ENCODE measurements at places on chromosomes 4 and X.

DNA sequence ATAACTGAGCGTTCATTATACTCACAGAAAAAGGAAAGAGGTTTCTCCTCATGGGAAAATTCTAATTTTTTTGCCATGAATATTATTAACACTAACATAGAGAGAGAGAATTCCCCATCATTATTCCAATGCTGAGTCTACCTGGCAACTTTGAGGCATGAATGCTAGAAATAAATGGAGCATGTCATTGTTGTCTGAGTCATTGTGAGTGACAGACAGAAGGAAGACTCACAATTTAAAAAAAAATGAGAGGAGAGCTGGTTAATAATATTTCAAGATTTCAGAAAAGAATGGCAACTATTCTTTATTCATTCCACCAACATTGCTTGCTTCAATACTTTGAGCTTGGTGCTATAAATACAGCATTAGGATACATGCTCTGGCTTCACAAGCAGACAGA lies 170.4 kb upstream of the HS3ST1 start:
- DNase-seq: no peak

DNA sequence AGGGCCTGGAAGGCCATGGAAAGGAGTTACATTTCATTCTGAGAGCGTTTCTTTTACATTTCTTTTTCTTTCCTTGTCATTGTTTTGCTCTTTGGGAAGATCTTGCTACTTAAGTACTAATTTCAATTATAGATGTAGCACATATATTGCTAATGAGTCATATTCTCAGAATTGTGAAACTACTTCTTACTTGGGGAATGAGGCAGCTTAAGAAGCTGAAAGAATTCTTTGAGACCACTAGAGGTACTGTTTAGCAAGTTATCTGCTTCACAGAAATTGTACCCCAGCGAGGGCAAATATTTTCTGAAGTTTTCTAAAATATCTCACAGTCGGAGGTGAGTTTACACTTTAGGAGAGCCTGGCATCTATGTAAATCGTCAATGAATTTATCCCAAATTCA lies 100.6 kb downstream of the AFF2 start:
- peak; percentile 13 for DNase-seq

DNA sequence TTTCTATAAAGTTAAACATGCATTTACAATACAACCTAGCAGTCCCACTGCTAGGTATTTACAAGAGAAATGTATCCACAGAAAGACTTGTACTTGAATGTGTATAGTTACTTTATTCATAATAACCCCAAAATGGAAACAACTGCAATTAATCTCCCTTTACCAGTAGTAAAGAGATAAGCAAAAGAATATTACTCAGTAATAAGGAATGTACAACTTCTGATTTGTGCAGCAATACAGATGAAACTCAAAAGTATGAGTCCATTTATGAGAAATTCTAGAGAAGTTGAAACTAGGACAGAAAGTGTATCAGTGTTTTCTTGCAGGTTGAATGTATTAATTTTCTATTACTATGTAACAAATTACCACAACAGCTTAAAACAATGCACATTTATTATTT lies 15.2 kb downstream of the USP53 start:
- no peak for DNase-seq

- DNase-seq: no peak
Observed at GRCh38 chrX:41827886-41828285, 95.5 kb downstream of the CASK start.

- DNase-seq: no peak
Observed at GRCh38 chr4:182194091-182194824, 48.9 kb upstream of the TENM3 start.

- no peak for DNase-seq
Observed at GRCh38 chr4:119014658-119015057, 121.0 kb upstream of the MYOZ2 start.

DNA sequence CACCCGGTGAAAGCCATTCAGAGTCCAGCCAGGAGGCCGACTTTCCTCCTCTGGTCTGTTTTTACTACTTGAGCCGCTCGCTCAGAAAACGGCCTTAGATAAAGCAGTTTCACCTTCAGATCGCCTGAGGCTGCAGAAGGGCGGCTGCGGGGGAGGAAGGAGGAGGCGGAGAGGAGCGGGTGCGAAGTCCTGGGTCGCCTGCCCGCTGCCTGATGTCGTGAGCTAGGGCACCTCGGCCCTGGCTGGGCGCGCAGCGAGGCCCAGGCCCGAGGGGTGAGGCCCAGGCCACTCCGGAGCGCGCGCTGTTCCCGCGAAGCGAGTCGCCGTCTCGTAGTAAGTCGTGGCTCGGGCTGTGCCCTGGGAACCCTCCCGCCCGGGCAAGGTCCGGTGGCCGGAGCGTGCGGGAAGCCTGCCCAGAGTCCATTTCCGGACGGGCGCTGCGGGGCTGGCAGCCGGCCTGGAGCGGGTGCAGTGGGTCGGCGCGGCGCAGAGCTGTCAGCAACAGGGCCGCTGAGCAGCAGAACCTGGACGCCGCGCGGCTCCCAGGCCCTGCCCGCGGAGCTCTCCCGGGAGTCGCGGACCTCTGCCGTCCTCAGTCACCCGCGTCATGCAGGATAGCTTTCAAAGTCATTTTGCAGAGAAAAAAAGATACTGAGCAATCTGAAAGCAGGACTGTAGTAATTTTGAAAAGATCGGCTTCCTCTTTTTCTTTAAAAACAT lies 18.6 kb downstream of the TRIM2 start:
- no peak for DNase-seq

DNA sequence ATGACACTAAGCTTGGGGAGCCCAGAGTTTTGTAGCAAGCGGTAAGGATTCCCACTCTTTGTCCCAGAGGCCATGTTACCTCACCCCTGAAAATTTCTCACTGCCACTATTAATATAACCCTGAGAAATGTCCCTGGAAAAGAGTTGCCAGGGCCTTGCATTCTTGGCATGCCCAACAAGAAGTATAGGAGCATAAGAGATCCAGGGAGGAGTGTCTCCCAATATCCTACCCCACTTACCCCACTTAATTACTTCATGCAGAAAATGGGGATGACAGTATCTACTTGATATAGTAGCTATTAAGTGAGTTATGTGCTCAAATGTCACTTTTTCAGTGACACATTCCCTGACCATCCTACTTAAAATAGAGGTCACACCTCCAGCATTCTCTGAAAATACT lies 120.5 kb upstream of the C1GALT1C1 start:
- no peak for DNase-seq

DNA sequence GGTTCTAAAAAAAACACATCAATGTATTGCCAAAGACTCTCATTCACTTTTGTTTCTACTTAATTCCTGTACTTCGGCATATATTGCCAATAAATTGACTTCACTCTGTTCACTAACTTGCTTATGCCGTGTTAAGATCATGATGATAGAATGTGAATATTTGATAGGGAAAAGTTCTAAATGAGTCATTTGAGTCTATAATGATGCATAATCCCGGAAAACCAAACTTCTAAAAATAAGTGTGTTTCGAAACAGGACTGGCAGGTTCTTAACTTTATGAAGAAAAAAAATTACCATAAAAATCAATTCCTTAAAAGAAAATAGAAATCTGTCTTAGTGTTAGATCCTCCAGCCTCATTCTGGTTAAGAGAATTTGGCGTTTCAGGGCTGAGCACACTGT lies 387.5 kb upstream of the FTHL17 start:
- DNase-seq: no peak

- no peak for DNase-seq
Observed at GRCh38 chrX:13756381-13756780, 21.8 kb downstream of the OFD1 start.

DNA sequence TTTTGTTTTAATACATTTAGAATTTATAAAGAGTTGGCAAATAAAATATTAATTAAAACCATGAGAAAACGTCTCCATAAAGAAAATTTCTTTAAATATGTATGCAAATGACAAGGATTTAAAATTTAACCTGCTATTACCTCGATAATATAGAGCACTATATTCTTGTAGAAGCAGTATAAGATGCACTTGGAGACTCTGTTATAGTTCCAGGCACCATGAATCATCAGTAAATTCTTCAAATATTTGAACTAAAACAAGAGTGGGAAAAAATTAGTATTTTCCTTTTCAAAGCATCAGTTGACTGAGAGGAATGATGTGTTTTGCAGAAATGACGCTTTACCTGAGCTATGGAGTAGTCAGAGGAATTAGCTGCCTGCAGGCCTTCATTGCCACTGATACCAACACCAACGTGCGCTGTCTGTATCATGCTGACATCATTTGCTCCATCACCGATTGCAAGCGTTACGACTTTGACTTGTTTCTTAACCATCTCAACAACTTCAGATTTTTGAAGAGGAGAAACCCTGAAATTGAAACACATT lies 67.3 kb downstream of the SHISA3 start:
- no peak for DNase-seq

DNA sequence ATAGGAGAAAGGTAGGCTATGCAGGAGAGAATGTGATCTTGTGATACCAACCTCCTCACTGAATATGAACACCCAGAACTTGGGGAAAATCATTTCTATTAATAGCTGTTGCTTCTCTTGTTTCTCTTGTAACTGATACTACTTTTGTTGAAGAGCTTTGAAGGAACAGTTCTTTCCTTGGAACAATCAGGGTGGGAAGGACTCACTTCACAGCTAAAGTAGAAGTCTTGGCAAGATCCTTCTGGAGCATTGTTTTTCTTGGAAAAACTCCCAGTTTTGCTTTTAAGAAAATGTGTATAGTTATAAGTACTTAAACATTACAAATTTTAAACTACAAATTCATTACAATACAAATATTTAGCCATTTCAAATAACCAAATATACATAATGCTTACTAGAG lies 19.1 kb upstream of the XK start:
- DNase-seq: peak; percentile 16

DNA sequence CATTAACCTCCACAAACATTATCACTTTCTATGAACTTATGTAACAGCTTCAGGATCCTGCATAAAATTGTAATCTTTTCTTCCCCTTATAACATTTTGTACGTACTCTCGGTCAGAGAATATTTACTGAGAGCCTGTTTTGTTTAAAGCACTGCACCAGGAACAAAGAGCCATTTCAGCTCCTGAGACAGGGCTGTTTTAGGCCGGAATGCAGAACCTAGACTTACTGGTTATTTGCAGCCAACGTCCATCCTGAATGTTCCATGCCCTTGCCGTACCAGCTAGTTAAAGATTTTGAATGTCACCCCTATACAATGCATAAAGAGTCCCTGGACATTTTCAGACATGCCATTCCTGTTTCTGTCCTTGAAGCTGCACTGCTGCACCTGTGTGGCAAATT lies 248.8 kb downstream of the PCDH7 start:
- no peak for DNase-seq

DNA sequence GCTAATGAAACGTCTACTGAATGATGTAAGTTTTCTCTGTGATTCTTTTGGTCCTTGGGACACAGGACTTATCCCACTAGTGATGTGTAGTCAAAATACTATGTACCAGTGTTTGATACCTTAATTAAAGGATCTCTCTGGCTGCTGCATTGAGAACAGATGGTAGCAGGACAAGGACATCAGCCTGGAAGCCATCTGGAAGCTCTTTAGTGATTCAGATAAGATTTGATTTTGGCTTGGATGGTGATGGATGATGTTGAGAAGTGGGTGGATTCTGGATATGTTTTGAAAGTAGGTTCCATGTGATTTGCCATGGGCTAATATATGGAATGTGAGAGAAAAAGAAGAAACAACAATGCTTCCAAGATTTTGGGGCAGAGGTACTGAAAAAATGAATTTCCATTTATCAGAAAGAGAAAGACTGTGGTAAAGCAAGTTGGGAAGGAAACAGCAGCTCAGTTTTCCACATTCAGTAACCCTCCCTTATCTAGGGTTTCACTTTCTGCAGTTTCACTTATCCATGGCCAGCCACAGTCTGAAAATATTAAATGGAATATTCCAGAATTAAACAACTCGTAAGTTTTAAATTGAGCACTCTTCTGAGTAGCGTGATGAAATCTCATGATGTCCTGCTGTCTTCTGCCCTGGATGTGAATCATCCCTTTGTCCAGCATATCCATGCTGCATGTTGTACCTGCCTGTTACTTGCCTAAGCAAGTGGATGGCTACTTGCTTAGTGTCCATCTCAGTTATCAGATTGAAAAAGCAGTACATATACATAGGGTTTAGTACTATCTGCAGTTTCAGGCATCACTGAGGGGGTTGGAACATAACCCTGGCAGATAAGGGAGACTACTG lies 15.6 kb downstream of the CD38 start:
- no peak for DNase-seq

GRCh38 chr4:145098675-145099037 lies 545 bp downstream of the ABCE1 start:
- DNase-seq: peak; percentile 16

GRCh38 chrX:81411517-81411916 lies 209.6 kb downstream of the SH3BGRL start:
- no peak for DNase-seq

DNA sequence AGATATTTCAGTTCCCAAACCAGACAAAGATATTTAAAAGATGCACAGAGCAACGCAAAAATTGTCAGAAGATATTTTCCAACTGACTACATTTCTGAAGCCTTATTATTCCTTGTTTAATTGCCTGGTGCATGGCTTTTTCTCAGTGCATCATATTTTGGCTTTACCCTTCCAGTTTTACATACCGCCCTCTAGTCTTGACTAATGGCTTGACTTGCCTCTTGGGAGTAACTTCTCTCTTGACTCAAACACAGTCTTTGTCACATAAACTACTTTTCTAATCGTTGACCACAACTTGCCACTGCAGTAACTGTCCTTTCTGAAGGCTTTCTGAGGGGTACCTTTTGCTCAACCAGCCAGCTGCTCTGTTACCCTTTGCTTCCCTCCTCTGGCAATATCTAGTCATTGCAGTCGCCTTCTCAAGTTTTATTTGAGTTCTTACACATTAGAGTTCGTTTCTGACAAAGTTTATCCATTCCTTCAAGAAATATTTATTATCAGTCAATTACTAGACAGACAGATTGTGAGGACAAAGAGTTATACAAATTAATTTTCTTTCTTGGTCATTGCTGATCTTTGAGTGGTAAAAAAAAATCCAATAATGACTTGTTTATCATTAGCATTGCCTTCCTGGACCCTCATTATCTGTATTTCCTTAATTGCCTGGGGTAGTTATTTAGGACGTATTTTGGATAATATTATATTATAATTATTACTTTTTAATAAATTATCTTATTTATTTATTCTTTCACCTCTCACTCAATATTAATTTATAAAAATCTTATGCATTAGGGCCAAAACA lies 506.9 kb upstream of the PCDH10 start:
- peak; percentile 32 for DNase-seq

DNA sequence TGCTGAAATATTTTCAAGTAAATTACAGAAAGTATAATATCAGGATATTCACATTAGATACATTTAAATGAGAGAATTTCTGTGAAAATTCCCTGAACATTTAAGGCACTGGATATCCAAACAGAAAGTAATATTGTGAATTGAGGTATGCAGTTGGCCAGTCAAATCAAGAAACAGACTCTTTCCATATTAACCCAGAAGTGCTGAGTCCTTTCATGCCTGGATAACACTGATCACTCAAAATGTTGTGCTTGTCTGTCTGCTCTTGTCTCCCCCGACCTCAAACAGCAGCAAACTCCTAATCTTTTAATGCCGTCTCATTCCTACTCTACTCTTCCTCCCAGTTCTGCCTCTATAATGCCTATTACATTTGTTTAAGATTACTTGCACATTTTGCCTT lies 51.2 kb downstream of the TBC1D9 start:
- DNase-seq: no peak
